ENCODE measurements at places on chromosomes 4 and X. TPM values are rescaled to one million over a fixed set of nuclear protein-coding genes. Genes with fewer than 3 reads are reported as not detected.

Gene DNAJB14
- total RNA-seq = 105 TPM

Gene N4BP2
- total RNA-seq = 67.1 TPM

Gene POU3F4
- total RNA-seq = 12.6 TPM

Gene GAB3
- total RNA-seq = 1.4 TPM

Gene TMSB15A
- total RNA-seq = 111 TPM

Gene REST
- total RNA-seq = 7.8 TPM

Gene SPACA5
- not detected for total RNA-seq

Gene POLR2B
- 230 TPM for total RNA-seq

Gene GPR143
- 1.2 TPM for total RNA-seq

Gene GDI1
- 192 TPM for total RNA-seq

Gene PROM1
- total RNA-seq = 43.5 TPM

Gene MAPK10
- 265 TPM for total RNA-seq

Gene SLC49A3
- total RNA-seq = 0.62 TPM

Gene SERPINA7
- not detected for total RNA-seq

Gene CCNG2
- total RNA-seq = 139 TPM

Gene TBX22
- total RNA-seq = not detected

Gene CDS1
- 9.4 TPM for total RNA-seq

Gene FAM184B
- total RNA-seq = 3.6 TPM

All from occipital lobe (tissue), 3 donors.